Spleen (tissue), 13 donors: ENCODE measurements at places on chromosomes 2 and 18.
A peak's percentile ranks its signal among the peaks of the same experiment; 100 is the strongest.

DNA sequence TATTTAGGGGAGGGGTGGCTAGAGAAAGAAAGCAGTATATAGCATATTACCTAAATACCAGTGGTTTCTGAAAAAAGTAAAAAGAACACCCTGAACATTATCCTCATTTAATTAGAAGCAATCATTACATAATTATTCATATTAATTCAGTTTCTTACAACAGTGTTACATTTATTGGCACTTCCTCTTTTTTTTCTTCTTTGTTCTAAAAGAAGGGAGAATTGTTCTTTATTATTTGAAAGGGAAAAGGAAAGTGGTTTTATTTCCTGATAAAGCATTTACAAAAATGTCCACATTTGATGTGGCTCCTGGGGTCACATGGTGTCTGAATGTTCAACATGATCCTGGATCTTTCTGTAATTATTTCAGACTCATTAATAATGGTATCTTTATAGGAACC is 254.9 kb upstream of the ZEB2 start:
- DNase-seq, result no peak

DNA sequence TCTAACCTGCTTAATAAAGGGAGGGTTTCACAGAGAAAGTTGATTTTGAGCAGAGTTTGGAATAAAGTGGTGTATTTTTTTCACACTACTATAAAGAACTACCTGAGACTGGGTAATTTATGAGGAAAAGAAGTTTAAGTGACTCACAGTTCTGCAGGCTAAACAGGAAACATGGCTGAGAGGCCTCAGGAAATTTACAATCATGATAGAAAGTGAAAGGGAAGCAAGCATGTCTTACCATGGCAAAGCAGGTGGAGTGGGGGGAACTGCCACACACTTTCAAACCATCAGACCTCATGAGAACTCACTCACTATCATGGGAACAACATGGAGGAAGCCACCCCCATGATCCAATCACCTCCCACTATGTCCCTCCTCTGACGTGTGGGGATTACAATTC is 546.7 kb downstream of the EPHA4 start:
- DNase-seq, result no peak

- peak; percentile 96 for DNase-seq
These were observed 4.4 kb downstream of the ANKRD23 start for GRCh38 chr2:96839293-96839874.

DNA sequence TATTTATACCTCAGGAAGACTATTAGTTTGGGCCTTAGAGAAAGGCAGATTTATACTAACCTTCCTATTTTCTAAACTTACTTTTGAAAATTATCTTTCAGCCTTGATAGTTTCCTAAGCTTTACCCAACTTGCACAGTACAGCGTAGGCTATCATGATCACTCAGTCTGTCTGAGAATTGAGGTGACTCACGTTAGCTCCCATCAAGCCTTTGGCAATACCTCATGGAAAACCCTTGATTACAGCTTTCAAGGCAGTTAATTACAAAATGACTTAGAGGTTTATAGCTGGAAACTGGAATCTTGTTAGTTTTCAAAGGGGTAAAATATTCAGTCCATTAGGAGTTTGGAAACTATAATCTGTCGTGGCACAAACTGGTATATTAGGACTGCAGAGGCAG is 26.4 kb upstream of the ARMC9 start:
- DNase-seq, result no peak

GRCh38 chr2:96882230-96882629 is 12.3 kb upstream of the SEMA4C start:
- no peak for DNase-seq

DNA sequence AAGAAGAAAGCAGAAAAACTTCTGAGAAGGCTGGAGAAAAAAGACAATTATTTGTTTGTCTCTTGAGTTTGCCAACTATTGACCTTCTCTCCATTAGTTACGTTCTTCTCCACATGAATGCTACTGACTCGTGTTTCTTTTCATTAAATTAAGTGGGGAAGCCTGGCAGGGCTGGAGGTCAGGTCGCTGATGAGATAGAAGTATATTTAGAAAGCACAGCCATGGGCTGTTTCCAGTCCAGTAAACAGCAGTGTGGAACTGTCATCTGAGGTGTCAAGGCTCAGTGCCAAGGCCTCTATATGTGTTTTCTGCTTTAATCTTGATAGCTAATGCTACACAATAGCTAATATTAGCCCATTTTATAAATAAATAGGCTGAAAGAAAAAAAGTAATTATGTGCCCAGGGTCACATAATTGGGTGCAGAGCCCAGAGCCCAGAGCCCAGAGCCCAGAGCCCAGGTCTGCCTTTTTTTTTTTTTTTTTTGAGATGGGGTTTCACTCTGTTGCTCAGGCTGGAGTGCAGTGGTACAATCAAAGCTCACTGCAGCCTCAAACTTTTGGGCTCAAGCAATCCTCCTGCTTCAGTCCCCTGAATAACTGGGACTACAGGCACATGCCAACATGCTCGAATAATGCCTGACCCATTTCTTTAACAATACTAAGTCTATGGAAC is 6.3 kb downstream of the MSGN1 start:
- DNase-seq, result no peak

- no peak for DNase-seq
These were observed 23.4 kb downstream of the MBD5 start for GRCh38 chr2:148044322-148044721.

- DNase-seq, result no peak
These were observed 32.5 kb downstream of the SLC1A4 start for GRCh38 chr2:65021709-65022108.
